ENCODE measurements at places on chromosomes 3 and 15.

DNA sequence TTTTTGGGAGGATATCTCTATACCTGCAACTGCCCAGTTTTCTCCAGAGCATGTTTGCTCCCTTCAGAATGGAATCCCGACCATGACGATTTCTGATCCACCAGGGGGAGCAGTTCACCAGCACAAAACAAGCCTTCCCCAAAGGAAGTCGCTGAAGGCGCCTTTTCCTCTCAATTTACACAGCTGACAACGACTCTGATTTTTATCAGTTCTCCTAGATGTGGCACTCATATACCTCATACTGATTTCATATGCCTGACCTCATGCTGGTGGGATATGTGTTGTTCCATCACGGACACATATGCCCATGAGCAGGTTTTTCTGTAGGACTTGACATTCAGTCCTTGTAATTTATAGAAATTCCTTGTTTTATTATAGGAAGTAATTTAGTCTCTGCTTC, 1028.2 kb downstream of the MCTP2 start:
- peak; percentile 44 for DNase-seq

DNA sequence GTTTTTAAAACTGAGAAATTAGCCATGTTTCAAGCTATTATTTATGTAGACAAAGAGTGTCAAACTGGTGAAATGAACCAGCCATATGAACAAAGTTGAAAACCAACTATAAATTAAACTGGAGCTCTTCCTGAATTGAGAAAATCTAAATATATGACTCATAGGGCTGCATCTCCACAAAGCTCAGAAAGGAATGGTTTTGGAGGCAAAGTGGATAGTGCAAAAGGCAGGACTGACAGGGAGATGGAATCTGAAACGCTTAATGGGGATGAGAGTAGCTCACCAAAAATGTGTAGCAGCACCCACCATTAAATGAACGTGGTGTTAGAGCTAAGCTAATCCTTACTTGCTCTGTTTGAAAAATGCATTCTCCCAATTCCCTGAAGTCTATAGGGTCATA, 1066.0 kb downstream of the AGBL1 start:
- DNase-seq, result no peak

DNA sequence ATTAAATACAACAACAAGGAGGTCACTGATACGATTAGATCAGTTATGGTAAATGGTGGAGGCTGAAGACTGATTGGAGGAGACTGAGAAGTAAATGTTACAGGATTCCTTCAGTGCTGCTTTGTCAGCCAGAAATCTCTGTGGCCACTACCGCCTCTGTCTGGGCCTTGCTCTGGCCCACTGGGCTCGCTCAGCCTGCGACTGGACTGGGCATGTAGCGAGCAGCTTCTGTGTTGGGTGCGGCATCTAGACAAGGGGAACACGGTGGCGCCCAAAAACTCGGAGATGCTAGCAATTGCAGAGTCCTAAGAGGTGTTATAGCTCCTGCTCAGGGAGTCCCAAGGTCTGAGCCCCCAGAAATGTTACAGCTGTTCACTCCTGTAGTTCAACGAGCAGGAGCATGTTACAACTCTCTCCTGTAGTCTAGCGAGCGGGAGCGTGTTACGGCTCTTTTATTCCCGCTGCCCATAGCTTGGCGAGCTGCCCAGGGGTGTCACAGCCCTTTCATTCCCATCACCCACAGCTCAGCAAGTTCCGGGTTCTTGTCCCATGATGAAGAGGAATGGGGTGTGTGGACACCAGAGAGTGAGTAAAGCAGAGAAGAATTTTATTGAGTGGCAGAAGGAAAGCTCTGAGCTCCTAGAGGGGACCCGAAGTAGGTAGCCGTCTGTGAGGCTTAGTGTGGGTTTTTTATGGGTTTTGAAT, 24.7 kb downstream of the SLC15A2 start:
- DNase-seq, result no peak

- DNase-seq, result peak; percentile 47
These were observed 89.5 kb upstream of the CHD2 start for GRCh38 chr15:92810418-92811138.

- no peak for DNase-seq
These were observed 31.5 kb downstream of the SRGAP3 start for GRCh38 chr3:9217784-9218513.

DNA sequence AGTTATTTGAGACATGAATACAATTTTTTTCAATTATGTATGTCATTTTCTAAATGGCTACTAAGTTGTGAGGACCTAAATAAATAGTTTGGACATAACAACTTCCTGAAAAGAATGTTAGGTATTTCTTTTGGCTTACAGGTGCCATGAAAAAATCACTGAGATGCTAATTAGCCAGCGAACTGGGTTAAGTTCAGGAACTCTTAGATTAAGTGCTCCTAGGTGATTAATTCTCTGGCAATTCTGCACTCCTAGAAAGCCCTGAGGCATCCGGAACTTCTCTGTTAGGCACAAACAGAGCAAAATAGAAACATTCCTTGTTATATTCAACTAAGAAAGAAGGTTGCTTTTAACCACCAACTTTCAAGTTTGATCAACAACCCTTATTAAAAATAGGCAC, 192.3 kb downstream of the STAG1 start:
- DNase-seq, result no peak

DNA sequence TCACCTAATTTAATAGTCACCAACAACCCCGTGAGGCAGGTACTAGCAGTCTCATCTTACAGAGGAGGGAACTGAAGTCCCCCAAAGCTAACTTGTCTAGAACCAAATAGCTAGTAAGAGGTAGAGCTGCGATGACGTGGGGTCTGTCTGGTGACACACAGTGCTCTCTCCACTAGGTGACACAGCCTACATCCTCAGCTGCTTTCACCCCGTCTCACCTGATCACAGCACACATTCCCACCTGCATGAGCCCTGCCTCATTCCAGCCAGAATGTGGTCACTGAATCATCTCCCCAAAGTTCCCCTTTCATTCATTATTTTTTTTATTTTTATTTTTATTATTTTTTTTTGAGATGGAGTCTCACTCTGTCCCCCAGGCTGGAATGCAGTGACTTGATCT, 21.3 kb upstream of the MAGEF1 start:
- DNase-seq, result no peak

GRCh38 chr3:193481436-193481835, 73.3 kb downstream of the ATP13A4 start:
- DNase-seq, result no peak

DNA sequence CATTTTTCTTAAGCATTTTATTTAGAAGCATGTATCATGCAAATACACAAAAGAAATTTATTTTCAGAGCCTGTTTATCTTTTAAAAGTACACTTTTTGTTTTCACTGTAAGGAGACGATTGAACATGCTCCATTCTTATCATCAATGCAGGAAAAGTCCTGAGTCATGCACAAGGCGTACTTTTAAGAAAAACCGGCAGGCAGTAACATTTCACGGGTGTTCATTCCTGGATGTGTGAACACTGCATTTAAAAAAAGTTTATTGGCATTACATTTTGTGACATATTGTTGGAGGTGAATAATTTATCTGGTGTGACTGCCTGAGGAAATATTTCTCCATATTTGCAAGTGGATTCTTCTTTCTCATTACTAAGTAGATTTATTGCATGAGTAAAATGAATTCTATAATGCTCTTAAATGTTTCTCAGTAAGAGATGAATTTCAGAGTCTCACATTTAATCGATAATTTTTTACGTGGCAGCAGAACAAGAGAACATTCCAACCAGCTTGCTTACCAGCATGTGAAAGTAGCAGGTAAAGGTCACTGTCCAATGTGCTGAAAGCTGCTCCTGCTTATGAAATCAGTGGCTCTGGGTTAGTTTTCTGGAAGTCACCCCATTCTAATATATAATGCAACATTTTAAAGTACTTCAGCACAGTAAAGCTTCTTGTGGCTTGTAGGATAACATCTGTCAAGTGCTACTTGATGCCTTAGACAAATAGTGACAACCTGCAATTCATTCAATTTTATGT, 87.0 kb downstream of the SV2B start:
- no peak for DNase-seq

DNA sequence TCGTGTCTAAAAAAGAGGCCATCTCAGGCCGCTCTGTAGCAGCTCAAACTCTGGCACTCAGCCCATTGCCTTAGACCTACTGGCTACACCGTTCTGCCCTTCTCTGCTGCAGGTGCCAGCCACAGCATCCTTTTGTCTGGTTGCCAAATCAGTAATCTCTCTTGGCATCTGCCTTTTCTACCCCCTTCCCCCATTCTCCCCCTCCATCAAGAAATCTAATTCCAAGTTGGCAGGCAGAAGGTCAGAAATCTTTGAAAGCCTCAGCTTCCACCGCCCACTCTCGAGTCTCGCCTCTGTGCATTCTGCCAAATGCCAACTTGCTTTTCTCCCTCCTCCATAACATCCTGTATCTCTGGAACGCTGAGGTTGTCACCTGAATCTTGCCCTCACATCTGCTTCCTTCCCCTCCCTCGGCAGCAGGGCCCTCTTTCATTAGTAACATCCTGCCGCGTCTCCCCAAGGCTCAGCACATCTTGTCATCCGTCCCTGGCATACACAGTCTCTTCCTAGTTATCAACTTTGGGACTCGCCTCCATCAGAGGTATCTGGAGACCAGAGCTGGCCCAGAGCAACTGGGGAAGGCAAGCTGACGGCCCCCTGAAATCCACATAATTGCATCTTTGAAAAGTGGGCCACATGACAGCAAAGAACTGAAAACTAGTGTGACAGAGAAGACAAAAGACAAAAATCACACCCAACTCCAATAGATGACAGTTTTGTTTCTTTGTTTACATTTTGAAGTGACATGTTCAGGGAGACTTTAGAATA, 312.0 kb upstream of the CCDC54 start:
- no peak for DNase-seq

DNA sequence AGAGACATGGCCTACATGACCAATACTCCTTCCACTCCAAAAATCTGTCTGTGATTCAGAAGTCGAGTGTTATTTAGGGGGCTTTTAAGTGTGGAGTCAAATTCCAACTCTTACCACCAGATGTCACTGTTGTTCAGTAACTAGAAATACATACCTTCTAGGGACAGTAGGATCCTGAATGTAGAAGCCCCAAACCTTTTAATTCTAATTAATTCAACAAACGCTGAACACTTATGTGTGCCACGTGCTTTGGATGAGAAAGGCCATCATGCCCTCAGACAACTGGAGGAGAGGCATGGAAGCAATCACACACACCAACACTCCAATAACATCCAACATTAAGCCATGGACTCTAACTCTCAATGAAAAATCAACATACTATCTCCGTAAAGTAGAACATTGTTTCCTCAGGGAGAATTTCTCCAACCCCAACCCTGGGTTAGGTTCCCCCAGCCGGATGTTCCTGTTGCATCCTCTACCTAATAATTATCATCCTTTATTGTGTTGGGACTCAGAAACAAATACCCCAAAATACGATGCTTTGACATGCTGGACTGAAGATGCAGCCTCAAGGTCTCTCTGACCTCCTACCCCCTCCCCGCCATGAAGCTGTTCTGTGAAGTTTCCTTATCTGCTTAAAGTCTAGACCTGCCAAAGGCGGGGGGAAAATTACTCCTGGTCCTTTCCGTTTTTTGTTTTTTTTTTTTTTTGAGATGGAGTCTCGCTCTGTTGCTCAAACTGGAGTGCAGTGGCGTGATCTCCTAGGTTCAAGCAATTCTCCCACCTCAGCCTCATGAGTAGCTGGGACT, 8.0 kb upstream of the CCDC13 start:
- DNase-seq, result peak; percentile 36

GRCh38 chr3:128461731-128462130, 5.0 kb downstream of the DNAJB8 start:
- DNase-seq, result no peak

- peak; percentile 80 for DNase-seq
These were observed 17.6 kb upstream of the CYP11A1 start for GRCh38 chr15:74384881-74385643.

GRCh38 chr15:65246026-65246714, 34.9 kb upstream of the CILP start:
- DNase-seq, result no peak

GRCh38 chr15:99017322-99017701, 9.7 kb upstream of the PGPEP1L start:
- no peak for DNase-seq

- DNase-seq, result no peak
These were observed 39.7 kb upstream of the GADL1 start for GRCh38 chr3:30934208-30934550.

DNA sequence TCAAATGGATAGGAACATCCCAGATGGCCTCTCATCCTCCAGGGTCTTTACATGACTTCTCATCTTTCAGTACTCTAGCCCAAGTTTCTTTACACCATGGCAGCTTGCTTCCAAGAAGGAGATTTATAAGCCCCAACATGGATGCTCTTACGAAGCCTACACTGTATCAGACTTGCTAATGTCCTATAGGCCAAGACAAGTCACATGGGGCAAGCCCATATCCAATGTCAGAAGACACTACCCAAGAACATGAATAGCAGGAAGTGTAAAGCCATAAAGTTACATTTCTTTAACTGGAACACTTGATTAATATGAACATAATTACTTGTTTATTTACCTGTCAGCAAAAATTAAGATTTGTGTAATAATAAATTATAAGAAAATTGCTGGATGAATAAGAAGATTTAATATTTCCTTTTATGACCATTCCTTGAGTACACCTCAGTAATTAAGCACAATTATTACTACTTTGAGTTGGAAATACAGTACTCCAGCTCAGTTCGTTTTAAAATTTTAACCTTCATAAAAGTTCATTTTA, 5.1 kb downstream of the SPESP1 start:
- DNase-seq, result no peak

GRCh38 chr3:129557548-129557894, 14.5 kb downstream of the H1-8 start:
- no peak for DNase-seq

DNA sequence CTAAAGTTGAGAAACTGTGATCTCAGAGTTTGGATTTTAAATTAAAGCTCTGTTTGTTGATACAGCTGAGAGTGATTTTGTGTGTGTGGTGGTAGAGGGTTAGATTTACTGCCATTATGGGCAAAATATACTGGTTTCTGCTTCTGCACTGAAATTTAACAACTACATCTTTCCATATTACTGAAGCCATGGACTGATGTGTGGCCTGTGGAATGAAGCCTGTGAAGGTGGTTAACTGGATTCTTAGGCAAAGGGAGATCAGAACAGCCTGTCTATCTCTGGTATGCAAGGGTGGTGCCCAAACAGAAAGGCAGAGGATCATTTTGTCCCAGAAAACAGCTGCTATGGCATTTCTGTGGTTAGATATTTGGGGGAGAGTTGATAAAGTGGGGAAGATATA, 297.3 kb upstream of the THBS1 start:
- DNase-seq, result no peak

DNA sequence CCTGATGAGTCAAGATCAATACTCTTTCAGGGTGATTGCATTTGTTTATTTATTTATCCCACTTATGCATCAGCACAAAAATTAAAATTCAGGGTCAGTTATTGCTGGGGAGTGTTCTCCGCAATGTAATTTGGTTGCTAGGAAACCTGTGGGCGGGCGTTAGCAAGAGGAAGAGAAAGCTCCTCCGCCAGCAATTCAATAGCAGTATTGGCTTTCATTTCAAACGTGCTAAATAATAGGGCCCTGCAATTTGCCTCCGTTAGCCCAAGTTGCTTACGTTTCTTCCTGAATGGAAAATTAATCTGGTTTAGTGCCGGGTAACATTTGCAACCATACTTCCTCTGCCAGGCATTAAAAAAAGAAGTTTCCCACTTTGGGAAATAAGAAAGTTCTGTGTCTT, 35.5 kb upstream of the PLCL2 start:
- peak; percentile 59 for DNase-seq

All from stimulated activated naive CD8-positive, alpha-beta T cell treated with anti-CD3 and anti-CD28 coated beads, Interleukin-15, amount 100 ng/mL, for 72 hours (primary cell).